ENCODE measurements at places on chromosomes 11 and 22.
A peak's percentile ranks its signal among the peaks of the same experiment; 100 is the strongest.

DNA sequence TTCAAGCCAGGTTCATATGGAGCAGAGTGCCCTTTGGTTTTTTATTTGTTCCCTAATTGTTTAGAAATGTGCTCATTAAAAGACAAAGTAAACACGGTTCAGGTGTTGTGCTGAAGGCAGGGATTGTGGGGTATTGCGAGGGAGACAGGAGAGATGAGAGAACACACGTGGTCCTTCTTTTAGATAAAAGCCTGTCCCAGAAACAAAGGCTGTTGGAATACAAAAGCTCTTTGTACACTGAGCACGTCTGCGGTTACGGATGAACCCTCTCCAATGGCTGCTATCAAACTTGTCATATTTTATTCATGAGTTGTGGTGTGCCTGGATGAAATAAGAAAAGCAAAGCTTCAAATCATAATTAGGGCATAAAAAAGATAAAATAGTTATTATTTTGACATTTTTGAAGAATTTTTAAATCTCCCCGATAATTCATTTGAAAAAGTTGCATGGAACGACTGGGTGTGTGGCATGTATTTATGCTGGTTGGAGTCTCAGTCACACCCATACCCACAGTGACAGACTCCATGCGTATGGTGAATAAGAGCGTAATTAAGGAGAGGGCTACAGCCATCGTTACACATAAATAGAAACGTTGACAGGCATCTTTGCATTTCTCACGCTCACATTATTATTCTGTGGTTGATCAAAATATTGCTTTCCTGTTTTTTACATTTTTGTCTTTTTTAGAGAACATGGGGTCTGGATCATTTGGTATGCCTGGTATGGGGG lies 92.9 kb downstream of the NELL1 start:
- DNase-seq = peak; percentile 12

GRCh38 chr11:18804199-18804999 lies 12.8 kb upstream of the PTPN5 start:
- no peak for DNase-seq

DNA sequence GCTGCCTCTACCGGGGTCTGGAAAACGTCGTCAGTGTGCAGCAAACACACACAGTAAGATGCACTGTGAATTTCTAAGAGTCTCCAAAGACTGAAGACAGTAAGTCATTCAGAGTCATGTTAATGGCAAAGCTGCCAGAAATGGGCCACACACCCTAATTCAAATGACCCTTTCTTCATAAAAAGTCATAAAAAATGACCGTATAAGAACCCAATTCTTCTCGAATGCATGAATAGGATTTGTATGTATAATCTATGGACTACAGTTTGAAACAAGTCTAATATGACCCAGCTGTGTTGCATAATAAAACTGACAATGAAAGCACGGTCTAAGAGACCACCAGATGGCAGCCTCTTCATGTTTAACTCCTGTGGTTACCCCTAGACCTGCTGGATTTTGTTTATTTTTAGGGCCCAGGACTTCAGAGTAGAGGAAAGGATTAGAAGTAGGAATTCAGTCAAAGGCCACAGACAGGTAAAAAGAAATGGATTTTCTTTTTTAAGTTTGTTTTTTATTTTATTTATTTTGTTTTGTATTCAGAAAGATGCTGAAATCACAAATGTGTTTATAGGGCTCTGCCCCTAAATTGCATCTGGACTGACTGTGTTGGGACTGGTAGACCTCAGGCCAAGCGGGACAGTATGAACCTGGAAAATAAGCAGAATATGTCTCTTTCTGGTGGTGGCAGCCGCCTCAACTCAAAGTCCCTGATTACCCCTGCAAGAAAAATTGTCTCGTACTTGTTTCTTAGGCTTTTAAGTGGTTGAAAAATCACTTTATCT lies 32.1 kb upstream of the SLC5A12 start:
- DNase-seq = no peak

- DNase-seq = no peak
These were observed 5.3 kb downstream of the CD44 start for GRCh38 chr11:35144136-35144741.

DNA sequence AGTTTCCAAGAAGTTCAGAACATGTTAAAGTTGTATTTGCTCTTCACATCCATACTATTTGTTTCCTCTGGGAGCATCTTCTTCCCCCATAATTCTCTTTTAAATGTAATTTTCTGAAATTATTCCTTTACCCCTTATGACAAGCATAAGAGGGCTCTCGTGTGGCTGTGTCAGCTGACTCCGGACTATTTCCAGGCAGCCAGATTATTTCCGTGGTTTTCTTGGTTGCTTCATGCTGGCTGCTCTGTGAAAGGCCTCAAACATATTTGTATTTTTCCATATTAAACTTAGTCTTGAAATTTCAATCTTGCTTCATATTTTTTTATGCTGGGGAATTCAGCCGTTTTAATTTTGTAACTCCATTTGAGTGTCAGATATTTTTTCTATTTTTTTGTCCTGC lies 2.8 kb upstream of the MMP1 start:
- DNase-seq = no peak

All from NCI-H1436 treated with DMSO at 0.1 percent for 48 hours (cell line).